ENCODE measurements at places on chromosomes 3 and 15.

GRCh38 chr3:181725830-181726229 lies 14.1 kb downstream of the SOX2 start:
- DNase-seq = no peak

GRCh38 chr15:65761210-65761926 lies 30.7 kb downstream of the DENND4A start:
- DNase-seq = no peak

- no peak for DNase-seq
Measured at GRCh38 chr3:52093756-52094545, 37.6 kb upstream of the DUSP7 start.

GRCh38 chr3:195099951-195100785 lies 170.8 kb downstream of the XXYLT1 start:
- no peak for DNase-seq

- DNase-seq = no peak
Measured at GRCh38 chr3:101529816-101530685, 17.0 kb upstream of the SENP7 start.

DNA sequence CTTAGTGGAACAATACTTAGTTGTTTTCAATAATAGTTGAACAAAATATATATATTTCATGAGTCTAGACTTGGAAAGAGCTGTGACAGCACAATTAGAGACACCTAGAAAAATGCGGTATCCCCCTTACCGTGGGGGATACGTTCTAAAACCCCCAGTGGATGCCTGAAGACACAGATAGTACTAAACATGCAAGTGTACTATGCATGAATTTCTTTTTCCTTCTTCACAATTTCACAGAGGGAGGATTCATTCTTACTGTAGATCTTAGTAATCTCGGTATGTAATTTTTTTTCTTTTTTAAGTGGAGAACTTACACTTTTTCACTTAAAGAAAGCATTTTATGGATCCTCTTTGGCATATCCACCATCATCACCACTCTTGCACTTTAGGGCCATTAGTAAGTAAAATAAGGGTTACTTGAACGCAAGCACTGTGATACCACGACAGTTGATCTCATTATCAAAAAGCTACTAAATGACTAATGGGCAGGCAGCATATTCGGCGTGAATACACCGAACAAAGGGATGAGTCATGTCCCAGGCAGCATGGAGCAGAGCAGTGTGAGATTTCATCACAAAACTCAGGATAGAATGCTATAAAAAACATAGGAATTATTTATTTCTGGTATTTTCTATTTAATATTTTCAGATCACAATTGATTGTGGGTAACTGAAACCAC lies 72.3 kb upstream of the ZNF280D start:
- DNase-seq = peak; percentile 56

GRCh38 chr15:71104636-71105035 lies 10.6 kb upstream of the THSD4 start:
- no peak for DNase-seq

GRCh38 chr3:58325525-58325992 lies 7.1 kb upstream of the PXK start:
- no peak for DNase-seq

GRCh38 chr15:48411971-48412591 lies 80.9 kb downstream of the DUT start:
- DNase-seq = peak; percentile 77

- DNase-seq = no peak
Measured at GRCh38 chr15:91255670-91256192, 155.7 kb downstream of the SV2B start.

DNA sequence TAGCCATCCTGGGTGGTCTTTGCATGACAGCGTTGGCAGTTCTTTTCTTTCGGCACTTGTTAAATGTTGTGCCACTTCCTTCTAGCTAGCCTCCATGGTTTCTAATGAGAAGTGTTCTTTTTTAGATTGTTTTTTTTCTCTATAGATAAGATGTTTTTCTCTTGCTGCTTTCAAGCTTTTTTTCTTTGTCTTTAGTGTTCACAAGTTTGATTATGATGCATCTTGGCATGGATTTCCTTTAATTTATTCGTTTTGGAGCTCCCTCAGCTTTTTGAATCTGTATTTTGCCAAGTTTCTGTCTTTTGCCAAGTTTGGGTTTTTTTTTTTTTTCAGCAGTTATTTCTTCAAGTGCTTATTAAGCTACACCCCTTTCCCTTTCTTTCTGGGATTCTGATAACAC lies 53.1 kb downstream of the TM2D3 start:
- no peak for DNase-seq

DNA sequence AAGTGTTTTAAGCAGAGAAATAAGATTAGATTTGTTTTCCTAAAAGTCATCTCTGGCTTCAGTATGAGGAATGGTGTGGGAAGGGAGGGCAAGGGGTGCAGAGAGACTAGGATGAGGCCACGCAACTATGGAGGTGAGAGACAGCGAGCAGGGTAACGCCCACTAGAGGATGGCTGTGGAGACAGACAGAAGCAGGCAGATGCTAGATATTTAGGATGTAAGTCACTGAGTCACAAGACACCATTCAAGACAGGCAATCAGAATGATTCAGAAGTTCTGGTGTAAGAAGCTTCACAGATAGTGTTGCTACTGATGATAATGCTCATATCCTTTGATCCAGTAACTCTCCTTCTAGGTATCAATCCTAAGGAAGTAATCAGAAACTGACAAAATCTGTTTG lies 19.1 kb downstream of the HSPBAP1 start:
- no peak for DNase-seq

- DNase-seq = no peak
Measured at GRCh38 chr15:91258415-91258759, 158.3 kb downstream of the SV2B start.
